Hippocampal formation (tissue), 2 donors: ENCODE measurements at places on chromosomes 1 and 21.

DNA sequence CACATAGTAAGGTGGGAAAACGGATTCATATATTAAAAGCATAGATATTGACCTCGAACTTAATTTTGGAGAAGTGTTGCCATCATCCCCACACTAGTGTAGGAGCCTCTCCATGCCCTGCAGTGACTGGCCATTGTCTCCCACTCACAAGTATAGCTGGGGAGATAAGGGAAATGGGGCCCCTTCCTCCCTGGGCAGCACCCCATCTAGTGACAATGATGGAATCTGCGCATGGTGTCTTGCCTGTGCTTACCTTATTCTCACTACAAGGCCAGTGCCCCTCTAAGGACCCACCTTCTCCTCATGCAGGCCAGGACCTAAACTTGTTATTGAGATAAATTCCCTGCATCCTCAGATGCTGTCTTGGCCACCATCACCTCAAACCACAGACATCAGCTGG lies 374.9 kb downstream of the NTNG1 start:
- no peak for DNase-seq

- DNase-seq: no peak
These were observed 28.2 kb upstream of the CTSK start for GRCh38 chr1:150836129-150836773.

GRCh38 chr1:78168306-78168705 lies 122.5 kb downstream of the GIPC2 start:
- DNase-seq: no peak

DNA sequence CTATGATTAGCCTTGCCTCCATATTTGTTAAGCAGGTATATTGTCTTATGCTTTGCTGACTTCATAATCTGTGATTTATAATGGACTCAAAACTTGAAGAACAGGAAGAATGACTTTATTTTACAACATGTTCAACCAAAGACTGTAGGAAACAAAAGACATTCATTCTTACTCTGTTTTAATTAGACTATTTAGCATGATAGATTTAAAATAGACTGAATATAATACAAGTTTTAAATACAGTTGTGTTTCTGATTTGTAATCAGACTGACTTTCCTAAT lies 63.1 kb downstream of the CDC14A start:
- DNase-seq: no peak

- DNase-seq: no peak
These were observed 12.7 kb downstream of the TMCO4 start for GRCh38 chr1:19786988-19787423.

DNA sequence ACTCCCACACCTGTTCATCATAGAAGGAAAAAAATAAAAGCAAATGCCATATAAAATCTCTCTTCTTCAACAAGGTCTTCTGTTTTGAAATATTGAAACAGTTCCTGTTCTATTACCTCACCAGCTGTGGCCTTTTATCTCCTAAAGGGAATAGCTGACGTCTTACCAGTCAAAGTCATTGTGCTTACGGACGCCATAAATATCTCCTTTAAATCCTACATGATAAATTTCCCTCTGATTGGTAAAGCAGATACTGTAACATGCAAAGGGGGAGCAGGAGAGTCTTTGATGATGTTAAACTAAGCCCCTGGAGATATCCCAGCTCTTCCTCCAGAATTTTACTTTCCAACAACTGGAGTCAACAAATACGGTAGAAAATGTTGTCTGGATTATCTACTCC lies 168.4 kb downstream of the ZC3H11B start:
- DNase-seq: no peak

GRCh38 chr21:37564924-37565529 lies 198.5 kb downstream of the DYRK1A start:
- DNase-seq: no peak

DNA sequence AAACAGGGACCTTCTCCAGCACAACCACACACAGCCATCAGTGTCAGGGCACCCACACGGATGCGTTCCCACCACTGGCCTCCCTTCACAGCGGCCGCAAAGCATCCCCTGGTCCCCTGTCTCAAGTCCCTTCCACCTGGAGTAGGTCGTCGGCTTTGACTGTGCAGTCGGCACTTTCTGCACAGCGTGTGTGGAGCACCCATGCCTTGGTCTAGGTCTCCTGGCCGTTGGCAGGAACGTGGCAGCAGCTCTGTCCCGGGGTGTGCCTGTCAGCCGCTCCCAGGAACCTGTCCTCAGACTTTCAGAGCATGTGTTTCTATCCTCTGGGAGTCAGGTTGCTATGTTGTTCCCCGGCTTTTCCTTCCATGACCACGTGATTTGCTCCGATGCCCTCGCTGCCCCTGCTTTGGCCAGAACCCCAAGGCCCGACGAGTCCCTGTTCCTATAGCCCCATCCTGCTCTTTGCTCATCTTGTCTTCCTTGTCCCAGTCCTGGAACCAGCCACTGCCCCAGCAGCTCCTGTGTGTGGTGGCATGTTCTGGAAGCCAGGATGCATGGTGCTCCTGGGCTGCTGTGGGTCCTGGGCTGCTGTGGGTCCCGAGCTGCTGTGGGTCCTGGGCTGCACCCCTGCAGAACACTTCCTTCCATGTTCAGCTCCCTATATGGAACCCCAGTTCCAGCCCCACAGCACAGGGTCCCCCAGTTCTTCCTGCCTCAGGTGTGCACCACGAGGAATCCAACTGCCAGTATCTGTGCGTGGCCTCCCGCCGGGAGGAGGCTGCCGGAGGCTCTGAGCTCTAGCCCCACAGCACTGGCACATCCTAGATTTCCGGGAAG lies 84.2 kb upstream of the COL6A1 start:
- DNase-seq: no peak

DNA sequence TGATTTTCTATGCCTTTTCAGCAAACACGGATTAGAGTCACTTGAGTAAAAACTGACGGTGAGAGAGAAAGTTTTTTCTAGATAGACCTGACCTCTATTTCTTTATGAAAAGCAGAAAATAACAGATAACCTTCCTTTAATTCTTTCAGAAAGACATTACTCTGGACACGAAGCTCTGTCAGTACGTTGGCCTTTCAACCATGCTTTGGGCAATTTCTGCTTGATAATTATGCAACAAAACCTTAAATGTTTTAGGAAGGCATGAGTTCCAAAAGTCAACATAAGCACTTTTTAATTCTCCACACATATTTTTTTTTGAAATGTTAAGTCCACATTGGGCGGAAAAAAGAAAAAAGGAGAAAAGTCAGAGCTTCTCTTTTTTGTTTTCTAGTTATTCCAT lies 137.8 kb downstream of the AKT3 start:
- no peak for DNase-seq
